NCI-H510A (cell line): ENCODE measurements at places on chromosomes 7 and 10.

DNA sequence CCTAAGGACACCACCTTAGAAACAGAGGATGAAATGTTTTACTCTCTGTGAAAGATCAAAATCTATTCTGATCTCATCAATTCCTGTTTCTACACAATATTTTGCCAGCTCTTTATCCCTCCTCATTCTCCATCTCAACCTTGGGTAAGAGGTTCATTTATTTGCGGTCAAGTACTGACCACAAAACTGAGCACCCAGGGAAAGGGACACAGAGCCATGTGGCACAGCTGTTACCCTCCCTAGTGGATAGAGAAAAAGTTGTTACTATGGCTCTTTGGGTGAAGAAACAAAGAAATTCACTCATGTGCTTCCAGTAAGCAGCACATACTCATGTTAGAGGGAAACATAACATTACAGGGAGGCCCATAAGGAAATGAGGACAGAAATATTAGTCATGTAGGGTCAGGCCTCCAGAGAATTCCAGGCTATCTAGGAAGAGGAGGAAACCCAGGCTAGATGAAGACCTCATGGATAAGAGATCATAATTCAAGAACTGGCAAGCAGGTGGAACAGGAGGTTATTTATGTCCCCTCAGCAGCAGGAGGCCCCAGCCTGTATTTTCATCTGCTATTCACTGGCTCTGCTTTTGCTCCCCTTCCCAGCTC is 114.5 kb downstream of the ATE1 start:
- DNase-seq = no peak

- DNase-seq = no peak
Observed at GRCh38 chr7:3673524-3673923, 372.5 kb downstream of the SDK1 start.

DNA sequence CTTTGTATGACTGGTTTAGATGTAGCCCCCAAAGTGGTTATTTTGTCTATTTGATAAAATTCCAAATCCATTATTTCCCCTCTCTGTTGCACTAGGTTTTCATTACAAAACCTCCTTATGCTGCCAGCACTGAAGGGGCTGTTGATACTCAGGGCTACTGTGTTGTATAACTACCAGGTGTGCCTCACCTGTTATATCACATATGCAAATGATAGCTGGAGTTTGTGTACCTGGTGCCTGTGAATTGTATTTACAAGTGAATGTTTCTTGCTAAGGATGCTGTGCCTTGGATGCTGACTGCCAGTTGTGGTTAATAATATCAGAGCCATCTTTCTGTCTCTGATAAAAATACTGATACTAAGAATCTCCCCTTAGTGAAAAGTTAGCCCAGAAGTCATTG is 84.8 kb upstream of the CCDC6 start:
- peak; percentile 15 for DNase-seq

DNA sequence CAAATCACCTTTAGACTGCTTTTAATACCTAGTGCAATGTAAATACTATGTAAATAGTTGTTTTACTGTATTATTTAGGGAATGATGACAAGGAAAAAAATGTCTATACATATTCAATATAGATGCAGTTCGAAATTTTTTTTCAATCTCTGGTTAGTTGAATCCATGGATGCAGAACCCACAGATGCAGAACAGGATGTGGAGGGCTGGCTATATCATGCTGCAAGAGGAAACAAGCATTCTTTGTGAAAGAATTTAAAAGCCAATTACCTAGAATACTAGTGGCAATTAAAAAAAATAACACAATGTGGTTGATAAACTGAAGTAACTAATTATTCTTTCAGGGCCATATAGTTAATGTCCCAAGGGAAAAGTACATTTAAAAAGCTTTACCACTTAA is 170.4 kb downstream of the ZNF438 start:
- DNase-seq = no peak

GRCh38 chr10:102634686-102635085 is 9.6 kb upstream of the TRIM8 start:
- no peak for DNase-seq

- no peak for DNase-seq
Observed at GRCh38 chr10:113169853-113170460, 219.9 kb downstream of the TCF7L2 start.

DNA sequence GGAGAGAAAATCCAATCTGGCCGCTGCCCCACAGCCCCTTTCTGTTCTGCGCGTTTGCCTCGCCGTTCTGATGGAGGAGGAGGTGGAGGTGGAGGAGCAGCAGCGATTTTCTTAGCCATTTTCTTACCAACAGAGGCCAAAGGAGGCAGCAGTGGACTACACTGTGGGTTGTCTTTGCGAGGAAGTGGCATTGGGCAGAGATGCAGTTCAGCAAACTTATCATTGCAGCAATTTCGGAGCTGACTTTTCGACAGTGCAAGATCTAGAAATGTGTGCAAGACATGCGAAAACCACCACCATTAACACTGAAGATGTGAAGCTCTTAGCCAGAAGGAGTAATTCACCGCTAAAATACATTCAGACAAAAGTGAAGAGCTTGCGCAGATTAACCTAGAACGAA is 1.9 kb upstream of the ARL4A start:
- no peak for DNase-seq

GRCh38 chr10:124696446-124697392 is 47.5 kb downstream of the FAM53B start:
- DNase-seq = no peak

- no peak for DNase-seq
Observed at GRCh38 chr10:132987671-132988571, 45.6 kb upstream of the CFAP46 start.

DNA sequence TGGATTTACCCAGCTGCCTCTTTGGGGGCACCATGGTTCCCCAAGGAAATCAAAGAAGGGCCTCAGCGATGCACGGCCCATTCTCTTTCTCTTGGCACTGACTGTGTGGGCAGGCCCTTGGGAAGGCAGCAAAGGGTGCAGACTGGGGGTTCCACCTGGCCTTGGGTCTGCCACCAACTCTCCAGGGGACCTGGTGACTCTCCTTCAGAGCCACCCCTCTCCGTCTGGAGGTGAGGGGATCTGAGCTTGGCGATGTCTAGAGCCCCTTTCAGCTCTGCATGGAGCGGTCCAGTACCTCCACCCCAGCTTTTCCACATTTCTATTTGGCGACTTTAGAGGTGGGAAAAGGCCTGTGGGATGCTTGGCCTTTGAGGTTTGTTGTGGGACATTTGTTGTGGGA is 69.1 kb downstream of the C10orf120 start:
- DNase-seq = no peak

DNA sequence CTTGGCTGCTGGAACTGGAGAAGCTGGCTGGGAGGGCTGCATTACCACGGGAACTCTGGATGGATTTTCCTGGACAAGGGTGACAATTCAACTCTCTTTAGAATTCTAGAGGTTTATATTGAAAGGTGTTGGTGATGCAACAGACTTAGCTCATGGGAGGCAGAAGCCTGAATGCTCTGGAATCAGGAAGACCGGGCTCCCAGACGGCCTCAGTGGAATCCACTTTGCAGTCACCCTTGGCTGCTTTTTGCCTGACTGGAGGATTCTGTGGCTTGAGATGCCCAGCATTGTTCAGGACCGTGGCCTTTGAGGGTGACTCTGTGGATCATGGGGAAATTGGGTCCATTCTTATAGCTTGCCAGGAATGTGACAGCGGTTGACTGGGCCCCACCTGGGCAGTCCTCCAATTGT is 32.3 kb downstream of the PYROXD2 start:
- no peak for DNase-seq

- DNase-seq = no peak
Observed at GRCh38 chr10:15482156-15482555, 111.1 kb upstream of the FAM171A1 start.

DNA sequence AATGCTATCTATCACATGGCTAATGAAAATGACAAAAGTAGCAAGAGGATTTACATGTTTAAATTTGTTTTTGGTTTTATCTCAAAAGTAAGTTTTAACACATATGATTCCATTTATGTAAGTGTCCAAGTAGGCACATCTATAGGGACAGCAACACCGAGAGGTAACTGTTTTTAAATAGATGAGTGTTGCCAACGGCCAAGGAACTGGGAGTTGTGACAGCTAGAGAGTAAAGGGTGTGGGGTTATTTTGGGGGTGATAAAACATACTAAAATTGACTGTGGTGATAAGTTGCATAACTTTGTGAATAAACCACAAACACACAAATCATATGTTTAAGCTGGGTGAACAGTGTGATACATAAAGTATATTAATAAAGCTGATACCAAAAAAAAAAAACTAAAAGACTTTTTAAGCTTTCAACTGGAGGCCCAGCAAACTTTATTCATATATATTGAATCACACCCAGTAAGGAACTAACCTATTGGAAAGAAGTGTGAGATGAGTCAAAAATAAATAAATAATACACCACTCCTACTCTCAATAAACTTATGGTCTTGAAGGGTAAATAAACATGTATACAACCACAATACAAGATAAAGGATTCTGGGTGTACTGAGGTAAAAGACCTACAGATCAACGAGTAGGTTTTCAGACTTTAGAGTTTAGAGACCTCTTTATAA is 33.0 kb downstream of the LRRC72 start:
- DNase-seq = no peak

GRCh38 chr7:150408393-150409299 is 29.5 kb downstream of the ZNF775 start:
- DNase-seq = no peak

GRCh38 chr7:118948508-118948907 is 724.0 kb downstream of the ANKRD7 start:
- DNase-seq = no peak

DNA sequence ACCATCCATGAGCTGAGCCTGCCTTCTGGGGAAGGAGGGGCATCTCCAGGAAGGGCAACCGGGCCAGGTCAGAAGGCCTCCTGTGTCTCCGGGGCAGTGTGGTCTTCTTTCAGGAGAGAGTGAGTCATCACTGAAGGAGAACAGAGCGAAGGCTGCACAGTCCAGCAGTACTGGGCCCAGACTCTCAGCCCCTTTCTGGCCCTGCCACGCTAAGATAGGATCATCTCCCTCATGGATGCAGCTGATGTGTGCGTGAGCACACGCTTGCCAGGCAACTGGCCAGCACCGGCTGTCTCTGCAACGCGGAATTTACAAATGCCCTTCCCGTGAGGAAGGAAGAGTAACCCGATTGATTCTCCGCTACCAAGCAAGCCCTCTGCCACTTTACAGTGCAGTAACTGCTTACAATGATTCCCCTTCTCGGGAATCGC is 328.2 kb downstream of the TNS3 start:
- DNase-seq = no peak

GRCh38 chr7:23004247-23004520 is 9.7 kb downstream of the HYCC1 start:
- no peak for DNase-seq

DNA sequence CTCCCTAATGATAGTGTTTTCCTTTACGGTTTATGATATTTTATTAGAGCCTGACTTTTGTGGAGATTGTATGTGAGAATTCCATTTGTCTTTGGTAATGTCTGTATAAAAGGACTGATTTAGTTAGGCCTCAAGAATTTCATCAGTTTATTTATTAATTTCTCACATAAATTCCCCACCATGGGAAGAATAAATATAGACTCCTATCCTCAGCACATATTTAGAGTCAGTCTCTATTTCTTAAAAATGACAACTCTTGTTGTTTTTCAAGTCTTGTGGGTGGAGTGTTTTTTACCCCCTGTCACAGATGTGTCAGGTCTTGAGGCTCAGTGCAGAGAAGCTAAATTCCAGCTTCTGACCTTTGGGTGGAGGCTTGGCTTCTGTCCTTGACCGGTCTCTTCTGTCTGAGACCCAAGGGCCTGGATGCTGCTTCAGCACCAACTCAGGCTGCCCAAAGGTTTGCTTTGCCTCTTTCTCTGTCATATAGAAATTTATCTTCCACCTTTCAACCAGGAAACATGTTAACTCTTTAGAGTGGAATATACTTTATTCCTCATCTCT is 117.3 kb upstream of the INHBA start:
- no peak for DNase-seq

DNA sequence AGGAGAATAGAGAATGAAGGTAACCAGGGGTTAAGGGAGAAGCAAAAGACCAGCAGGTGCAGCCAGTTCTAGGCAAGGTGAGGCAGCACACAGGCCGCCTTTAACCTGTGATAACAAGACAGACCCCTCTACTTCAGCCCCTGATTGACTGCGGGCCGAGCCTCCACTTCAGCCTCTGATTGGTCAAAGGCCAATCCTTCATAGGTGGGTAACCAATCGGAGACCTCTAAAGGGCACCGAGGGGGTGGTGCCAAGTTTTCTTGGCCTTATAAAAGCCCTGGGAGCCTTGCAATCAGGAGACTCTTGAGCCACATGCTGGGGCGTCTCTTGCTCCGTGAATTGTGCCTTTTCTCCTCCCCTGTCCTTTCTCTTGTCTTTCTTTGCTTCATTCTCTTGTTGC is 98.8 kb downstream of the ELFN1 start:
- DNase-seq = no peak

GRCh38 chr7:146943483-146943882 is 826.9 kb downstream of the CNTNAP2 start:
- no peak for DNase-seq

DNA sequence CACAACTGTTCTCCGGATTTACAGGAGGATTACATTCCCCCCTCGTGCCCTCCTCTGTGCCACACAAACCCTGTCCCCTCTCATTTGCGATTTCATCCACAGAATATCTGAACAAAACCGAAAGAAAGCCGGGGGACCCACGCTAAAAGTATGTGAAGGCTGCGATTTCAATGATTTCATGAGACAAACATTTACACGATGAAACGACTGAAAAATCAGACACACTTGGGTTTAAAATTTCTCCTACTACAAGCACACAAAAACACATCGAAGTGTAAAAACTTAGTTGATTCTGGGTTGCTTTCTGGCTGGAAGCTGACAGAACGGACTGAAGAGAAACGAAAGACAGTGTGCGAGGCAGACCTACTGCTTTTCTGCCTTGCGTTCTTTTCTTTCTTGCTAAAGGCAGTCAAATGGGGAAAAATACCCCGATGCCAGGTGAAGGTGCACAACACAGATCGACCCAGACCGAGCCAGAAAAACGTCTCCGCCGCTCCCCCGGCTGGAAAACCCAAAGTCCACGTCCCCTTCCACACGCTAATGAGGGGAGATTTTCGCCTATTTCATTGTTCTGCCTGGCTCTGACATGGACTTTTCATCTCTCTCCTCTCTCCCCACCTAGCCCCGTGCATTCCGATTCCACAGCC is 1.2 kb downstream of the HIPK2 start:
- DNase-seq = no peak

DNA sequence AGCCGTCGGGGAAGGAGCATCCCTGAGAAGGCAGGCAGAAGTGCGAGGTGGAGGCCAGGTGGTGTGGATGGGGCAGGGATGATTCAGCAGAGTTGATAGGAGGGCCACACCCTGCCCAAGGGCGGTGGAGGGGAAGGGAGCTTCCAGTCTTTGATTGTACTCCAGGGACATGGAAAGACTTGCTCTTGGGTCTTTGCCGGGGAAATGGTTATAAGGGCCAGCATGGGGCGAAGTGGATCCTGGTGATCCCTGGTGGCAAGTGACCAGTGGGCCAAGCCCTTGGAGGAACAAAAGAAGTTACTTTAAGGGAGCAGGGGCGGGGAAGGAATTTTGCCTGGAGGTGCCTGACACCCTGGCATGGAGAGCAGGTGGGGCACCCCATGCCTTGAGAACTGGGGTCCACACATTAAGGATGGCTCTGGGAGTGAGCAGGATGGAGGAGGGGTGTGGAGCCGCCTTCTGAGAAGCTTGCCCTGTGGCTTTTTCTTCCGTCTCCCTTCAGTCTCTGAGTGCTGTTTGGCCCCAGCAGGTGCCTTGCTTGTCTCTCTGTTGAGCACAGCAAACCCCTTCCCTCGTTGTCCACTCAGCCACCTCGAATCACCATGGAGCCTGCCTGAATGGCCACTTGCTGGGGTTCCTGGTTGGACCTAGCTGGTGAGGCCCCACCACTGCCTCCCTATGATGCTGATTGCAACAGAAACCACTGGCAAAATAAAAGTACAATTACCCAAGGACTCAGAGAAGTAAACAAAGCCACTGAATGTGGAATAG is 83.9 kb downstream of the RAMP3 start:
- no peak for DNase-seq

GRCh38 chr10:971613-972012 is 16.6 kb upstream of the GTPBP4 start:
- DNase-seq = no peak
